ENCODE measurements at places on chromosomes 1 and 21.

DNA sequence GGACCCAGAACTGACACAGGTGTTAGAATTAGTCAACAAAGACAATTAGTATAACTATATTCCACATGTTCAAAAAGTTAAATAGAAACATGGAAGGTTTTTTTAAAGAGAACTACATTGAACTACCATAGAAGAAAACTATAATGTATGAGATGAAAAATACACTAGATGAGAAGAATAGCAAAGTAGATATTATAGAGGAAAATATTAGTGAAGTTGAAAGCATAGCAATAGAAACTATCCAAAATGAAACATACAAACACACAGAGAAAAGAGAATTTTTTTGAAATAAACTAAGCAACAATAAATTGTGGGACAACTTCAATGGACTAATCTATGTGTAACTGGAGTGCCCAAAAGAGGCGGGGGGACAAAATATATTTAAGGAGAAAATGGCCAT, 8.0 kb upstream of the HEATR1 start:
- DNase-seq, result no peak

DNA sequence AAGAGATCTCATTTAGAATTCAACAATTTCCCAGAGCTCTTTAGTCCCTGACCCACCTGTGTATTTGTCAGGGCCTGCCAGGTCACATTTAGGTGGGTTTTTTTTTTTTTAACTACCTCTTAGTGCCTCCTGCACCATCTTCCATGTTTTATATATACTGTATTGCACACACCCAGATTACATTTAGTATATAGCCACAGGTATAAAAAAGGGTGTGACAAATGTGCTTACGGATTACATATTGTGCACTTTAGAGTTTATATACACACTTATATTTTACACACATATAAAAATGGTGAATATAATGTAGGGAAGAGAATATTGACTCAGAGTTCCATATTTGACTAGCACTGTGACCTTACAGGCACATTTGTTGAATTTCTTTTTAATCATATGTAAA, 17.4 kb upstream of the LRIG2 start:
- DNase-seq, result no peak

DNA sequence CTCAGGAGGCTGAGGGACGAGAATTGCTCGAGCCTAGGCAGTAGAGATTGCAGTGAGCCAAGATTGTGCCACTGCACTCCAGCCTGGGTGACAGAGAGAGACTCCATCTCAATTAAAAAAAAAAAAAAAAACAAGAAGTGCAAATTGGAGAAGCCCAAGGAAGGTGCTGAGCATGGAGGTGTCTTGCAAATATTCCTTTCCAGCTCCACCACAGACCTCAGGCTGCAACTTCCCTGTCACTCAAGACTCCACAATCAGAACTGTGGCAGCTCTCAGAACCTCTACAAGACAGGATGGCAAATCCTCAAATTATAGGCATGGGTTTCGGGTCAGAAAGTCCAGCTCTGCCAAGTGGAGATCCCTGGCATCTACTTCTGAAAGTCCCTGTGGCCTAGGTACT, 104.4 kb upstream of the TIAM1 start:
- no peak for DNase-seq

DNA sequence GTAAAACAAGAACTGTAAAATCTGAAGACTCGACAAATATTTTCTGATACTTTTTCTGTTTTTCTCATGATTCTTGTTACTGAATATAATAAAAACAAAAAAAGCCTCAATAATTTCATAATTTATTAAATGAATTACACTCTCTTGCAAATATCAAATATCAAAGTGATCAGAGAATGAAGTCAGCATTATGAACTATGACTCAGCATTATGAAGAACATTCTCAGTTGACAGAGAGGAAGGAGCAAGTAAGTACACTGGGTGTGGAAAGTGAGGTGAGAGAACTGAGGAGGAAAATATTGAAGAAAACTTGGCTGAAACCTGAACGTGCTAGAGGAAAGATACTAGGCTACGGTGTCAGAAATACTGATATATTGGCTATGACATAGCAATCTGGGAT, 529.5 kb downstream of the KCNT2 start:
- DNase-seq, result no peak

DNA sequence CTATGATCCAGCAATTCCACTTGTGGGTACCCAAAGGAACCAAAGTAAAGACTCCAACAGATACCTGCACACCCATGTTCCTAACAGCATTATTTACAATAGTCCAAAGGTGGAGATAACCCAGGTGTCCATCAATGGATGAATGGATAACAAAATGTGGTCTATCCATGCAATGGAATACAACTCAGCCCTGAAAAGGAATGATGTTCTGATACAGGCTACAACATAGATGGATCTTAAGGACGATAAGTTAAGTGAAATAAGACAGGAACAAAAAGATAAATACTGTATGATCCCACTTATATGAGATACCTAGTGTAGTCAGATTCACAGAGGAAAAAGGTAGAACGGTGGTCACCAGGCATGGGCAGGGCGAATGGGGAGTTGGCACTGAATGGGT, 69.7 kb downstream of the GNG4 start:
- no peak for DNase-seq

- no peak for DNase-seq
These were observed 221.3 kb downstream of the MRPL39 start for GRCh38 chr21:25385911-25386474.

- no peak for DNase-seq
These were observed 35.6 kb downstream of the IL23R start for GRCh38 chr1:67201891-67202290.

- no peak for DNase-seq
These were observed 986.1 kb downstream of the ADGRL2 start for GRCh38 chr1:82786883-82787282.

GRCh38 chr1:46180082-46180616, 3.9 kb upstream of the P3R3URF start:
- DNase-seq, result no peak

- DNase-seq, result no peak
These were observed 66.0 kb upstream of the CR1L start for GRCh38 chr1:207578796-207579435.

GRCh38 chr1:204562075-204562990, 46.1 kb downstream of the MDM4 start:
- no peak for DNase-seq
